NCI-H1092 (cell line): ENCODE measurements at places on chromosomes 4 and X.
A peak's percentile ranks its signal among the peaks of the same experiment; 100 is the strongest.

- DNase-seq = peak; percentile 46
Measured at GRCh38 chr4:184825896-184826690, at the start of gene ACSL1. Gene ACSL1 (minus strand): TSS chr4:184825968. CDS start chr4:184803514, 22,454 bp downstream.

GRCh38 chrX:3257471-3257870 is 89.0 kb downstream of the MXRA5 start:
- no peak for DNase-seq

GRCh38 chr4:136017556-136017955 is 1514.7 kb downstream of the PCDH18 start:
- DNase-seq = no peak

DNA sequence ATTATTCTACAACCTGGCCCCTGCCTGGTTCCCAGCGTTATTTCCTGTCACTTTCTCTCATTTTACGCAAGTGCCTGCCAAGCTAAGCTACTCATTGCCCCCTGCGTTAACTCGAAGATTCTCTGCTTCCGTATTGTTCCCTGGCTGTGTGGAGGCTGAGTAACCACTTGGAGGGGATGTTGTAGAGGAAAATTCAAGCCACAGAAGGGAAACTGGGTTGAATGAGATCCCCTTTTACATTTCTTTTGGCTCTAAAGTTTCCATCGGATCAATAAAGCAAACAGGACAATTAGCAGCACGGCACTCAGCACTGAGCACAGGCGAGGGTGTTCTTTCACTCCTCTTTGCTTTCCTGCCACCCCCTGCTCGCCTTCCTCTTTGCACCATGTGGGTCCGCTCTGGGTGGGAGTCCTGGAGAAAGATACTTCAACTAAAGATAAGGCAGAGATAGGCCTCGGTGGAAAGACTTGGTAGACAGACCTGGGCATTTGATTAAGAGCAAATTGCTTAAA is 4.2 kb upstream of the TMSB4X start:
- peak; percentile 55 for DNase-seq

DNA sequence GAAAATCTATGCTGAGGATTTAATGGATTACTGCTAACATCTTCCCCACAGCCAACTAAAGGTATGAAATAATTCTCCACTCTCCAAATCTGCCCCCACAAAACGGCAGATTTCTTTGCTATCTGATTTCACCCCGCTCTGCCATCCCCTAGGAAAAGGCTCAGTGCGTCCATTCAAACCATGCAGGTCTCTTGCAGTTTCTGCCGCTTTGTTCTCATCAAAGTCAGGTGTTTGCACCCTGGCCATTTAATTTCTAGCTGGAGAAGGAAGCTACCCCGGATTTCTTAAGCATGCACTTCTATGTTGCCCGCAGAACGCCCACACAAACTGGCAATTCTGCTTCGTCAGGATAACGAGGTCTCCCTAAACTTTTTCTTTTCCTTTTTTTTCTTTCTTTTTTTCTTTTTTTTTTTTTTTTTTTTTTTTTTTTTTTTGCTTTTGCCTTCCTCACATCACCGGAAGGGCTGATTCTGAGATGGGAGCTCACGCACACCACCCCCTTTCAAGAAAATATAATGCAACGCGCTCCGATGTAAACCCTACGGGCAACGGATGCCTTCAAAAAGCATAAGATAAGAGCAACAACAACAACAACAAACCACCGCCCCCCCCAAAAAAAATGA is 3.3 kb downstream of the NLGN4X start:
- DNase-seq = peak; percentile 27

DNA sequence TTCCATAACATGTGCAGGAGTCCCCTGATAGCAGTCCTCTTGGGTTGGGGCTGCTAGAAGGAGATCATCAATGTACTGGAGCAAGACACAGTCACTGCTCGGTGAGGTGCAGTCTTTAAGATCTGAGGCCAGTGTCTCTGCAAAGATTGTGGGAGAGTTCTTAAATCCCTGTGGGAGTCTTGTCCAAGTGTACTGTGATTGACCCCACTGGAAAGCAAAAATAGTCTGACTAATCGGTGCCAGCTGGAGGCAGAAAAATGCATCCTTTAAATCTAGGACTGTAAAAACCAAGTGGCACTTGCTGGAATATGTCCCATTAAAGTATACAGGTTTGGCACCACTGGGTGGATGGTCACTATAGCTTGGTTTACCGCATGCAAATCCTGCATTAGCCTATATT is 31.1 kb downstream of the SULT1E1 start:
- no peak for DNase-seq

DNA sequence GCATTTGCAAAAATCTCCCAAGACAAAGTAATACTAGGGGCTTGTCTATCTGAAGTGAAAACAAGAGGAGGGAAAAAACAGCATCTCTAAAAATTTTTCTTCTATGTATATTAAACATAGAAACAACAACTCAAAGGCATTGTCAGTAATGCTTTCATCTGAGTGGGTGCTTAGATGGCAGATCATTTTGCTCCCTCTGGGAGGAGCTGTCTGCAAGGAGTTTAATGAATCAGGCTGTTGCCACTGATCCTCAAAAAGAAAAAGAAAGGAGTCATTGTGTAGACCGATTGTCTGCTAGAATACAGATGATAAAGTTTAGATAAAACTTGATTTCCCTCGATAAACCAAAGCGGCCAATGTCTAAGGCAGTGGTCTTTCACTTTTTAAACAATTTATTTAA is 49.7 kb upstream of the KLHL8 start:
- DNase-seq = peak; percentile 23

- DNase-seq = no peak
Measured at GRCh38 chr4:71882113-71882841, 98.4 kb upstream of the GC start.

- DNase-seq = no peak
Measured at GRCh38 chr4:95193391-95194224, 355.2 kb downstream of the UNC5C start.

- peak; percentile 77 for DNase-seq
Measured at GRCh38 chr4:43047058-43047457, 154.5 kb downstream of the GRXCR1 start.

GRCh38 chr4:90293320-90293719 is 166.1 kb downstream of the CCSER1 start:
- no peak for DNase-seq

GRCh38 chrX:139770366-139770765 is 62.4 kb upstream of the MCF2 start:
- no peak for DNase-seq

GRCh38 chr4:30538794-30539193 is 181.4 kb upstream of the PCDH7 start:
- DNase-seq = no peak

GRCh38 chrX:6941041-6941440 is 206.5 kb upstream of the STS start:
- no peak for DNase-seq

GRCh38 chr4:24190761-24191695 is 301.2 kb upstream of the PPARGC1A start:
- DNase-seq = no peak

- no peak for DNase-seq
Measured at GRCh38 chr4:61320154-61320553, 120.0 kb downstream of the ADGRL3 start.

- no peak for DNase-seq
Measured at GRCh38 chrX:8849945-8850344, 48.8 kb upstream of the FAM9A start.

GRCh38 chrX:701673-702072 is 71.1 kb downstream of the SHOX start:
- no peak for DNase-seq

DNA sequence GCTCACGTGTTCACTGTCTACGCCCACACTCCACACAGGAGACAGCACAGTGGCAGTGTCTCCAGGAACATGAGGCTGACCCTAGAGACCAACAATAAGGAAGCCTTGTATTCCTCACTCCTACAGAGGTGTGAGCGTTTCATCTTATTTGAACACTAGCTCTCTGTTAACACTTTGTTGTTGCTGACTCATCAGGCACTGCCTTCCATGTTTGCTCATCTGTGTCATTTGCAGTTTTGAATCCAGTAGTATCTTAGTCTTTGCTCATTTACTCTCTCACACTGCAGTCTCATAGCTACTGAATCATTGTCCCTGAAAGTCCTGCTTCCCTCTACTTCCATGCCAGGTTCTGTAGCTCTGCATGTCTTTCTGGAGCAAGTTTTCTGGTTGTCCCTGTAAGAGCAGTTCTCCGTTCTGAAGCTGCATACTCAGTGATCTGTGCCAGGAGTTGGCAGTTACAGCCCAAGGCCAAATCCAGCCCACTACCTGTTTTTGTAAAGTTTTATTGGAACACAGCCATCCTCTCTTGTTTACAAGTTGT is 80.3 kb upstream of the DCLK2 start:
- DNase-seq = no peak

DNA sequence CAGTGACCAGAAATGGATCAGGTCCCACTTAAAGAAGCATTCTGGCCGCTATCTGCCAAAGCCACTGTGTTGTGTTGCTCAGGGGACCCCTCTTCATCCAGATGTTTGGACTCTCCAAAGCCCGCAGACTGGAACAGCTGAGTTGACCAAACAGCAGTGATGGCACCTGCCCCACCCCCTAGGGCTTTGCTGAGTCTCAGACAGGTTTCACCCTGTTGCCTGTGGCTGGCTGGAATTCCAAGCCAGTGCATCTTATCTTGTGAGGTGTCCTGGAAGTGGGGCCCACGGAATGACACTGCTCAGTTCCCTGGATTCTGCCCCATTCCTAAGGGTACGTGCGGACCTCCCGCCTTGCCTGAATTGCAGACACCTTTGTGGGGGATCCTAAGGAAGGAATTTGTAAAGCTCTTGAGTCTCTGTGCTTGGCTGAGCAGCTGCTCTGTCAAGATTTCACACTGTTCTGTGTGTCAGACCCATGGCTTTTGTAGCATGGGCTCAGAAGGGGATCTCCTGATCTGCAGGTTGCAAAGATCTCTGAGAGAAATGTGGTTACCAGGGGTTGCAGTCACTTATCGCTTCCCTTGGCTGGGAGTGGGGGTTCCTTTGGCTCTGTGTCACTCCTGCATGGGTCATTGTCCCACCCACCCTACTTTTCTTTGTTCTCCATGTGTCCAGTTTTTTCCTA is 1707.9 kb upstream of the PCDH10 start:
- no peak for DNase-seq

DNA sequence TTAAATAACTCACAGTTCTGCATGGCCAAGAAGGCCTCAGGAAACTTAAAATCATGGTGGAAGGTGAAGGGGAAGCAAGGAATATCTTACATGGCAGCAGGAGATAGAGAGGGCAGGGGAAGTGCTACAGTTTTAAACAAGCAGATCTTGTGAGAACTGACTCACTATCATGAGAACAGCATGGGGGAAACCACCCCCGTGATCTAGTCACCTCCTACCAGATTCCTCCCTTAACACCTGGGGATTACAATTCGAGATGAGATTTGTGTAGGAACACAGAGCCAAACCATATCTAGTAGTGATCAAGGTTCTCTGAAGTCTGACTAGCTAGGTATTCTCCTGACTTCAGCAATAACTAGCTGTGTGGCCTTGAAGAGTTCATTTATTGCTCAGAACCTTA is 56.0 kb downstream of the BANK1 start:
- DNase-seq = no peak

GRCh38 chr4:140755774-140756318 is 339 bp downstream of the TBC1D9 start:
- peak; percentile 46 for DNase-seq

GRCh38 chrX:11064851-11065600 is 46.1 kb upstream of the HCCS start:
- no peak for DNase-seq

DNA sequence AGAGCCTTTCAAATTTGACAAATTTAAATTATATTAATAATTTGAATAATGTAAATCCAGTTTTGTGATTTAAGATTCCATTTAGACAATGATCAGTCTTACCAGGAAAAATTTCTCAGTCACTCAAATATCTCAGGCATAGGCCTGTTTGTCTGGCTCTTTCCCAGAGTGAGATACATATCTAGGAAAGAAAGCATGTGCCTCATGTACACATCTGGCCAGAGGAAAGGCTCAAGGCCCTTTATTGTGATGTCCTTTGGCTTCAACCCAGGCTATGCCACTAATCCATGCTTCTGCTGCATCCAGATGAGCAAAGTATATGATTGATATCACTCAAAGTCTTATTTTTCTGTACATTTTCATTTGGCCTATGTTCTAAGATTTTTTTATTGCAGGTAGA is 473.3 kb upstream of the ADGRL3 start:
- DNase-seq = no peak

GRCh38 chrX:13965531-13965930 is 64.2 kb downstream of the GEMIN8 start:
- DNase-seq = no peak

GRCh38 chr4:159021597-159022385 is 81.1 kb upstream of the RAPGEF2 start:
- DNase-seq = no peak

- DNase-seq = no peak
Measured at GRCh38 chr4:131974730-131975129, 1174.4 kb upstream of the PCDH10 start.

DNA sequence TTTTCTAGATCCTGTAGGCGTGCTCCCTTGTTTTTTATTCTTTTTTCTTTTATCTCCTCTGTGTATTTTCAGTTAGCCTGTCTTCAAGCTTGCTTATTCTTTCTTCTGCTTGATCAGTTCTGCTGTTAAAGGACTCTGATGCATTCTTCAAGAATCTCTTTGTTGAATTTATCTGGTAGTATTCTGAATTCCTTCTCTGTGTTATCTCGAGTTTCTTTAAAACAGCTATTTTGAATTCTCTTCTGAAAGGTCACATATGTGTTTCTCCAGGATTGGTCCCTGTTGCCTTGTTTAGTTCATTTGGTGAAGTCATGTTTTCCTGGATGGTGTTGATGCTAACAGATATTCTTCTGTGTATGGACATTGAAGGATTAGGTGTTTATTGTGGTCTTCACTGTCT is 15.3 kb downstream of the RAB33B start:
- DNase-seq = no peak

DNA sequence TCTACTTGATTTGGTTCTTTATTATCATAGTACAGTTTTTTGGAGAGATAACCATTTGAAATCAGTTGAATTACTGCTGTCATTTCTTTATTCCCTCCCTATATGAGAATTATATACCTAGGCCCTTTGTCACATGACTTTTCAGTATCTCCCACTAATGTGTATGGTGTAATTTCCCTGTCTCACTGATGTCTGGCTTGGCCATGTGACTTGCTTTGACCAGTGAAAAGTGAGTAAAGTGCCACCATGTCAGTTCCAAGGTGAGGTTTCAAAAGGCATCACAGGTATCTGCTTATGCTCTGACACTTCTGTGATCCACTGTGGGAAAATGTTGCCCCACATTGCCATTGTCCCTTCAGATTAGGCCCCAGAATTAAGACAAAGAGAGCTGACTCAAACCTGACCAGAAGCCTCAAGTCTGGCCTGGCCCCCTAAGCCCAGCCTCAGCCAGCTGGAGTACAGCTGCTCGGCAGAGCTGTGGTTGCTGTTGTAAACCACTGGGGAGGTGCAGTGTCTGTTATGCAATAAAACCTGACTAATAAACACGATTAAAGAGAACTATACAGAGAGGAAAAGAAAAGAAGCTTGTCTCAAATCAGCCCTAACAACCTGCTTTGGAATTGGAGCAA is 27.5 kb downstream of the SETD7 start:
- DNase-seq = no peak

- no peak for DNase-seq
Measured at GRCh38 chr4:15665753-15666365, 10.7 kb upstream of the FBXL5 start.

- DNase-seq = no peak
Measured at GRCh38 chr4:108371282-108371681, 202.6 kb upstream of the LEF1 start.

GRCh38 chr4:140238351-140239056 is 84.5 kb upstream of the MAML3 start:
- DNase-seq = peak; percentile 96
